ENCODE measurements at places on chromosomes 1 and 21.

DNA sequence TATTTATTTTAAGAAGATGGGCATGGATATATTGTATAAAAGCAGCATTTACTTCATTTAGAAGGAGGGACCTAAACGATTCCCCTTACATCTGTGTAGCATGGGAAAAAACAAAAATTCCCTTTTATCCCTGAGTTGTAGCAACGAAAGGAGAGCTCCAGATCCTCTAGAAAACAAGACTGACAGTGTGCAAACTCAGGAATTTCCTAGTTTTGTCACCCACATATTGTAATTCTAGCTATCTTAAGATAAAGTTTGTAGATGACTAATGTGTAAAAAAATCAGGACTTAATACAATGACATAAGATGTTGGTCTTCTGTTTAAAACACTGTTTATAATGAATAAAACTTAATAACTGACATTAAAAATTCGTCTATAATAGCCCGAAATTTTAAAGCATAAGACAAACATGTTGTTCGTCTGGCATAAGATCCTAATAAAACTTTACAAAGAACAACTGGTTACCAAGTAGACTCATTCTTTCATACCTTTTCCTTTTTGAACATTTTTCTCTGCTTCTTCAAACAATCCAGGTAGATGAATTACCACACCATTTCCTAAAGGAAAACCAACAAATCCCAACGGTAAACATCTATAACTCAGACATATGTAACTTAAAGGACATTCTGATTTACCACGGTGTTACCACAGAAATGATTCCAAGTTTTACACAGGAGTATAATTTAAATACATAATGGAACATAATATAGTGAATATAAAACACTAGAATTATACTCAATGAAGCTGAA lies 15.2 kb downstream of the ADSS2 start:
- DNase-seq, result no peak

GRCh38 chr21:37219761-37220432 lies 47.2 kb downstream of the VPS26C start:
- peak; percentile 54 for DNase-seq

DNA sequence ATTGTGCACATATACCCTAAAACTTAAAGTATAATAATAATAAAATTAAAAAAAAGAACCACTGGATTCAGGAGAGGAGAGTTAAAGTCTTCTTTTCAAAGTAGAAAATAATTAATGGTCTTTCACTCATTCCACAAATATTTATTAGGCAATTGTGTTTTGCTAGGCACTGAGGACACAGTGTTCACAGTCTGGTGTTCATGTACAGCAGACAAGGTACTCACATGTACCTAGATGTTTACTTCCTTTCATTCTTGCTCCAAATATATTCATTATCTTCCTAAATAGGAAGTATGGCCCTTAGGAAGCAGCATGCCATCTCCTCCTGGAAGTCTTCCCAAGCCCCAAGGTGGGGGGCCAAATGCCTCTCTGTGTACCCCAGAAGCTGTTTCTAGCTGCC lies 265.0 kb downstream of the NPHP4 start:
- DNase-seq, result no peak

DNA sequence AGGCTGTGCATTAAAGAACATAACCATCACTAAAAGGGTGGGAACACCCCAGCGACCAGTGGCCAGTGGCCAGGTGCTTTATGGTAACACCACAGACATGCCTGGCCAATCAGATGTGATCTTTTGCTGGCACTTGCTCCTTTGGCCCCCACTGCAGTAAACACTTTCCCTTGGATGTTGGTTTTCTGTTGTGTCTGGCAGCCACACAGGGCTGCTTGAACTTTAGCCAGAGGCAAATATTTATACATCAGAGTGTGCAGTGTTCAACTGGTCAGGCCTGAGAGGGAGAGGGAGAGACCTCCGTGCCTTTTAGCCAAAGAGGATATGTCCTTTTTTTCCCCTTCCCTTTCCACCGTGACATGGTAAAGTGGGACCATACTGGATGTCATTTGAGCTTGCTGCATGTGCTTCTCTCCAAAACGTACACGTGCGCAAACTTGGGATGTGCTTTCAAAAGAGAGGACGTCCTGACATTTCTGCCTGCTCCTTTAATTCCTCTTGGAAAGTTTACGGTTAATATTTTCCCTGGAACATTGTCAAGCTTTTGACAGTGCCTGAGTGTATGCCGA lies 101.2 kb downstream of the NFIA start:
- peak; percentile 75 for DNase-seq

- no peak for DNase-seq
Observed at GRCh38 chr1:112909847-112910246, 46.1 kb downstream of the SLC16A1 start.

GRCh38 chr1:153742411-153743142 lies 14.7 kb downstream of the INTS3 start:
- no peak for DNase-seq

- DNase-seq, result no peak
Observed at GRCh38 chr1:3674100-3675094, 22.1 kb downstream of the TP73 start.

- DNase-seq, result no peak
Observed at GRCh38 chr1:93995837-93996536, 86.8 kb upstream of the GCLM start.

- DNase-seq, result no peak
Observed at GRCh38 chr1:220894025-220894923, 15.0 kb downstream of the HLX start.

GRCh38 chr1:245448975-245449431 lies 294.2 kb downstream of the KIF26B start:
- DNase-seq, result no peak

DNA sequence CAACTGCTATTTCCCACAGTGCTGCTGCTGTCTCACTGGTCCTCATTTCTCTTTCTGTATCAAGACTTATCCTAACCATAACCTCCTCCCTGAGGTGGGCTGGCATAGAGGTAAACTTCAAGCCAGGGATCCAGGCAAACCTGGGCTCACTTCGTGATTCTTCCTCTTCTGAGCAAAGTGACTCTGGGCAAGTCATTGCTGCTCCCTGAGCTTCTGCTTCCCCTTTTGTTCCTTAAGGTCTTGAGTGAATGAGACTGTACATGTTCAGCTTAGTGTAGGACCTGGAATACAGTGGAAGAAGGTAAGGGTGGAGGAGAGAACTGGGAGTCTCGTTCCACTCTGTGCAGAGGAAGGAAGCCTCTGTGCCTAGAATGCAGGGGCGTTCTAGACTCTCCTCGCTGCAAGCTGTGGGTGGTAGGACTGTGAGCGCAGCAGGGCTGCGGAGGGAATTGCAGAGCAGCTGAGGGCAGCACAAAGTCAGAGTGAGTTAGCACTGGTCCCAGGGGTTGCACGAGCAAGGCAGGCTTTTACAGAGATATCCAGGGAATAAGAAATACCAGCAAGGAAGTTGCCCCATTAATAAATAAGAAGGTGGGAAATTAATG lies 11.4 kb upstream of the ERI3 start:
- no peak for DNase-seq

DNA sequence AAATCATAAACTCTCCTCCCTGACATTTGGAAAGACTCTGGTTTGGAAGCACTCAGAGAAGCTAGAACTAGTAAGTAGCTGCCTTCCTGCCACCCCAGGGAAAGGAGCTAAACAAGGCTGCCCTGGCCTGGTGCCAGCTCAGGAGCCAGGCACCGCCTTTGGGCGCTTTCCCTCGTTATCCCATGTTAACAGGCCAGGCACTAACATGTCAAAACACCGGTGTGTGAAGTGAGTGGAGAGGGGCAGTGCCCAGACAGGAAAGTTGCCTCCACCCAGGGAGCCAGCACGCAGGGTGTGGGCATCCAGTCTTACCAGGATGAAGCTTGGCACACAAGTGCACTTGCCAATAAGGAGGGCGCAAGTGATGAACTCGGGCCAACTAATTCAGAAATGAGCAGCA lies 346.8 kb downstream of the RRAGC start:
- DNase-seq, result no peak

GRCh38 chr1:61241973-61242381 lies 159.6 kb downstream of the NFIA start:
- DNase-seq, result peak; percentile 73

DNA sequence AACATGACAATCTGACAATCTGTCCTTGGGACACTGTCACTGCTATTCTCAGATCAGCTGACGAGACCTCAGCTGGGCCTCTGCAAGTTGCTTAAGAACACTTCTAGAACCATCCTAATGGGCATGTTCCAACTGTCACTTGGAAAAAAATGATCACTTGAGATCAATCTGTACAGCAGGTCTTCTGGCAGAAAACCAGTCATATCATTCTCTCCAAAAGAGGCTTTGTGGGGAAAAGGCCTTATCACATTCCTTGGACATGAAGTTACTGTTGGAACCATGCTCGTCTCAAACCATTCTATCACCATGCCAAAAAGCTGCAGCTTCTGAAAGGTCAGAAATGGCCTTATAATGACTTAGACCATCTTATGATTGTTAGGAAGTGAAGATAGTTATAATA lies 744.2 kb downstream of the USP25 start:
- DNase-seq, result no peak

DNA sequence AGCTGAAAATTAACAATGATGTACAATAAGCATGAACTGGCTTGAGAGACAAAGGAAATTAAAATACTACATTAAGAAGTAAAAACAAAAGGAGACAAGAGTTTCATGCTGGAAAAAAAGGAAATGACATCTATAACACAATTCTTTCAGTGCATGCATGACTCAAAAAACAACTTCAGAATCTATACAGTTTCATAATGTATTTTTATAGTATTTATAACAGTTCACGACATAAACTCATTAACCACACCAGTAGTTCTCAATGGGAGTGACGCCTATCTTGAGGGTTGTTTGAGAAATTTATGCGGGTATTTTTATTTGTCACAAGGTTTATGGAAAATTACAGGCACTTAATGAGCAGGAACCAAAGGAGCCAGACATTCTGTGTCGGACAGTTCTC lies 168.5 kb downstream of the SMYD3 start:
- DNase-seq, result no peak

DNA sequence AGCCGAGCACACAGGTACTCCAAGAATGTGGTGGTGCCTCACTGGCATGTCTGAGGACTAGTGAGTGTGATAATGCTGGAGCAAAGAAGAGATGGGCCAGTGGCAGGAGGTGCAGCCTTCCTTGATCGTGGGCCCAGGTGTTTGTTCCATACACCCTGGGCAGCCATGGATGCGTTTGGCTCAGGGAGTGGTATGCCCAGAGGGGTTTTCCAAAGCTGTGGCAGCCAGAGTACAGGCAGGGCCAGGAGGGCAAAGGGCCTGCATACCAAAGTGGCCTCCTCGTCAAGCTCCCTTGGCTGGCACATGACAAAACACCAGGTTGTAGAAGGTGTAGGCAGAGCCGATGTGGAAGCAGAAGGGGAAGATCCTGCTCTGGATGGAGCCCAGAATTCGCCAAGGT lies 19.0 kb downstream of the PARS2 start:
- DNase-seq, result no peak

DNA sequence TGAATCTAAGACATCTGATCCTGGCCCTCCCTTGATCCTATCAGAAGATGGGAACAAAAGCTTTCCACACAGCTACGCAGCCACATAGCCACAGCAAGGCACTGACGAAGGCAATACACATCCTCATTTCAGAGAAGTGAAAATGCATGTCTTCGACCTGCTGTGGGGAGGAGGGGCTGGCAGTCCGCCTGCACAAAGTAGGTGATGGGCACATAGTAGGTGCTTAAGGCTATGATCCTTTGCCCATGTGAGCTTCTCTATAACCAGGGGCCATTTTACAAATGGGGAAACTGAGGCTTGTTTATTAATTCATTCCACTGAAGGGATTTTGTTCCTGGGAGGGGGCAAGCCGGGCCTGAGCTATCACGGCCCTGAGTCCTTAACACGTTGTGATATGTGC lies 94.2 kb downstream of the PAX7 start:
- DNase-seq, result no peak

DNA sequence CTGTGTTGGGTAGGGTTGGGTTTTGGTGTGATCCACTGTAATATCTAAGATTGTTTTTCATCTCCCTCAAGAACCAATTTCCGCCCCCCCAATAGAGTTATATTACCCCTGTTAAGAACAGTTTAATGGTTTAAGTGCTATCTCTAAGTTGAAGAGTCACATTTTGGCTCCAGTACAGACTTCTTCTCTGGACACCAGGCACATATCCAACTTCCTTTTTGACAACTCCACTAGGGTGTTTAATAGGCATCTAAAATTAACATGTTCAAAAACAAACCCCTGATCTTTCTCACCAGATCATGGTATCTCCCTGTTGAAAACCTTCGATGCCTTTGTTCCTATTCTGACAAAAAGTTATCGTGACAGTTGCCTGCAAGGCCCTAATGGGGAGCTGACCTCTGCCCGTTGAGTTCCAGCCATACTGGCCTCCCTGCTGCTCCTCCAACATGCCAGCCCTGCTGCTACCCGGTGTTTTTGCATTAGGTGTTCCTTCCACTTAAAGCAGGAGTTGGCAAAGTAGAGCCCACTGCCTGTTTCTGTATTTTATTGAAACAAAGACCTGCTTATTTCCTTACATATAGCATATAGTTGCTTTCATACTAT lies 18.6 kb downstream of the USP24 start:
- DNase-seq, result no peak

DNA sequence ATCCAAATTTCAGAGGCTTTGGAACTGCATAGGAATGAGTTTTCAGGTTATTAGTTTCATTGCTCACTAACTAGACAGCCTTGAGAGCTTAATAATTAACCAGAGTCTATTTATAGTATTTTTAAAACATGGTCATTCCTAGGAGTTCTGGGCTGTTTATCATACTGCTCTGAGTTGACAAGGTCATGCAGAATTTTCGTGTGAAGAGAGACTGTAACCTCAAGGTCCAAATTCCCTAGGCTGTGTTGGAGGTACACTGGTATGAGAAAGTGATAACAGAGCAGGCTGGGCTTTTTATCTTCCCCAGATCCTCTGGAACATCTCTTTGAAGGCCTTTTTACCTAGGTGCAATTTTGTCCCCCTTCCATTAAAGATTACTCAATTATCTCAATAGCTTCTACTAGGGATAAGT lies 736.3 kb downstream of the LTN1 start:
- DNase-seq, result no peak

DNA sequence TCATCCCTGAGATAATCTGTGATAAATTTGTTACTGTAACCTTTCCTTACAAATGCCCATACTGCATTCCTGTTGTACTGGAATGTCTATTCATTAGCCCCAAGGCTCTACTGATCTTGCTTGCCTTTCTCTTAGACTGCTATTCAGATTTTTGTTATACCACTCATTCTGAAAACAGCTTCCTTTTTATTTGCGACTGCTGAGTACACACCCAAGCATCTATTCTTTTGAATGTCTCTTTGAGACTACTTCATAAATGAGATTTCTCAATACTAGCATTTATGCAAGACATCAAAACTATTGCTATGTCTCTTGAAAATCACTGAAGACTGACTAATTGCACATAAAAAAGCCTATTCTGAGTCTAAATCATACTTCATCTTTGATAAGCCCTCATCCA lies 38.6 kb downstream of the DENND1B start:
- DNase-seq, result no peak

All from C1 segment of cervical spinal cord (tissue), 14 donors.